ENCODE measurements at places on chromosomes 4 and X.
A peak's percentile ranks its signal among the peaks of the same experiment; 100 is the strongest.

DNA sequence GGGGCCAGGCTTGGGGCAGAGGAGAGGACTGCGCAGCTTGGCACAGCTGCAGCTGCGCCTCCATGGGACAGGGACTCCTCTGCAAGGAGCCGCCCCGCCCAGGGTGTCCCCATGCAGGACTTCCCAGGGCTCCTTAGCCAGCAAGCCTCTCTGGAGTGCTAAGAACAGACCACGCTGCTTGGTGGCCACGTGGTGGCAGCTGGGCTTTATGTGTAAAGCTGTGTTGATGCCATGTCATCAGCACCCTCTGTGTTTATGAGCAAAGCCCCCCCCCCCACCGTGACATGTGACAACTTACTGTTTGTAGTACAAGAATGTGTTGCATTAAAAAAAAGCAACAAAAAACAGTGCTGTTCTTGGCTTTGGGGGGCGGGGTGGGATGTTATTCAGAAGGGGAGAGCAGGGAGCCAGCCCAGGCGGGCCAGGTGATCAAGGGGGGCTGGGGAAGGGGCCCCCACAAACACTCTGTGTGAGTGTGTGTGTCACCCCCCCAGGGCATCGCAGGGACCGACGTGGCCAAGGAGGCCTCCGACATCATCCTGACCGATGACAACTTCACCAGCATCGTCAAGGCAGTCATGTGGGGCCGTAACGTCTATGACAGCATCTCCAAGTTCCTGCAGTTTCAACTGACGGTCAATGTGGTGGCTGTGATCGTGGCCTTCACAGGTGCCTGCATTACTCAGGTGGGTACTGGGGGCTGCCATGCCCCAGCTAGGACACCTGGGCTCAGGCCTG lies 40.3 kb downstream of the ATP2B3 start:
- no peak for DNase-seq

DNA sequence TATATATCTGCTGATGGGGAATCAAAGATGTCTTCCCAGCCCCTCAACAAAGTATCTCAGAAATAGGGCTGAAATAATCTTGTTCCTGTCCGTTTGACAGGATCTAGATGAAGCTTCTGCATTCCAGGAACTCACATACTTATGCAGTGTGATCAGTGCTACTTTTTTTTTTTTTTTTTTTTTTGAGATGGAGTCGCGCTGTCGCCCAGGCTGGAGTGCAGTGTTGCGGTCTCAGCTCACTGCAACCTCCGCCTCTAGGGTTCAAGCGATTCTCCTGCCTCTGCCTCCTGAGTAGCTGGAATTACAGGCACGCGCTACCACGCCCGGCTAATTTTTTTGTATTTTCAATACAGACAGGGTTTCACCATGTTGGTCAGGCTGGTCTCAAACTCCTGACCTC lies 36.4 kb downstream of the DHX15 start:
- DNase-seq = no peak

GRCh38 chr4:145482209-145483037 lies 770 bp downstream of the SMAD1 start:
- DNase-seq = peak; percentile 63

DNA sequence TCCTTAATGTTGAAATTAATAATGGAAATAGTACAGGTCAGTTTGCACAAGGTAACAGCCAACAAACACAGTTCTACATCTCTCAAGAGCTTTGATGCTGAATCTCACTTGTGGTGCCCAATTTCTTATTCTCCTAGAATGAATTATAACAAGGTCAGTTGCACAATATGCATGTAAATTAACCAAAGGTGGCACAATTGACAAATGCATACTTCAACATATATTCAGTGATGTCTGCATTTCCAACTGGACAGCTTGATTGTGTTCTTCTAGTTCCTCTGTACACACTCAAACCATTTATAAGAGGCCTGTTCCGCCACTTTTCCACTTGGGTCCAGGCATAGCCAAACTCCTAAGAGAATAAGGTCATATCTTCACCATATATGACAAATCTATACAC lies 210.3 kb upstream of the EPHA5 start:
- no peak for DNase-seq

Data from foreskin fibroblast (primary cell).